ENCODE measurements at places on chromosomes 6 and 20.

DNA sequence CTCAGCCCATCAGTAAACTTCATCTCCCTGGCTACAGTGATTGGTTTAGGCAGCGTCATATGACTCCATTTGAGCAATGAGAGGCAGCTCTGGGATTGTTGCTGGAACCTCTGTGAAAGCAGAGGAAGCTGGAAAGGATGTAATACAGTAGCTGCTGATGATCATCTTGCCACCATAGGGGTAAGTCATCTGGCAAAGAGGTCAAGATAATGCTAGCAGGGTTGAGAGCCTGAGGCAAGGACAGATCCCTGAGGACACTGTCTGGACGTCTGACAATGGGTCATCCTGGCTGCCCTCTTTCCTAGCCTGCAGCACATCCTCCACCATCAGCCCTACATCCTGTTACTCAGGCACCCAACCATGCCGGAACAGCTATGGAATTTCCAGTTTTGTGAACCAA, 25.5 kb upstream of the FKBP1A start:
- DNase-seq, result no peak

DNA sequence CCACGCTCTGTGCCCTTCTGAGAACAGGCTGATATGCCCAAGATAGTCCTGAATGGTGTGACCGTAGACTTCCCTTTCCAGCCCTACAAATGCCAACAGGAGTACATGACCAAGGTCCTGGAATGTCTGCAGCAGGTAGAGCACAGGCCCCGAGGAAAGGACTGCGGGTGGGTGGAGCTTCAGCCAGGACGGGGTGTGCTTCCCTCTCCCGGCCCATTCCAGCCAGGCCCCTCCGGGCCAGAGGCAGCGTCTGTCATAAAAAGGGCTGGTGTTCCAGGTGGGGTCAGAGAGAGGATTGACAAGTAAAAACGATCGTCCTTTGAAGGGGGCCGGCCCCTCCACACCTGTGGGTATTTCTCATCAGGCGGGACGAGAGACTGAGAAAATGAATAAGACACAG, 1.3 kb downstream of the RTEL1 start:
- no peak for DNase-seq

DNA sequence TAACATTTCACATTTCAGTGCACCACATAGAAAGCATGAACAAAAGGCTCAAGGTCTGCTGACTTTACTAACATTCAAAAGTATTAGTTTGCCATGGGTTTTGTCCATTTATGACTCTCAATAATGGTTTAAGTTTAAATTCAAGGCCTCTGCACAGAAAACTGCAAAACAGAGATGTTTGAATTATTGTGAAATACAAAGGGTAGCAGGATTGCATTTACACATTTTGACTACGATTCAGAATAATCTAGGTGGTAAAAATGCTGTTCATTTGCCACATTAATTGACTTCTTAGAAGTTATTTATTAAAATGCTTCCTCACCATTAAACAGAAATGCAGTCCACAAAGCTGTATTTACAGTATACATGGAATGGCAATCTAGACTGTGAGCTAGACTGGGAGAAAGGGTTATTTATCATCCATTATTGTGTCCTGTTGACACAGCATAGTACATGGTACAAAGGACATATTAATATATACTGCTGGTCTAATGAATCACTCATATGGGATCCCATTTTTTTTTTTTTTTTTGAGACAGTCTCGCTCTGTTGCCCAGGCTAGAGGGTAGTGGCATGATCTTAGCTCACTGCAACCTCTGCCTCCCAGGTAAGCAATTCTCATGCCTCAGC, 18.0 kb downstream of the USP49 start:
- DNase-seq, result no peak

- DNase-seq, result no peak
Observed at GRCh38 chr6:10449751-10450150, 34.9 kb upstream of the TFAP2A start.

GRCh38 chr6:107447663-107448216, 11.6 kb downstream of the PDSS2 start:
- DNase-seq, result no peak

DNA sequence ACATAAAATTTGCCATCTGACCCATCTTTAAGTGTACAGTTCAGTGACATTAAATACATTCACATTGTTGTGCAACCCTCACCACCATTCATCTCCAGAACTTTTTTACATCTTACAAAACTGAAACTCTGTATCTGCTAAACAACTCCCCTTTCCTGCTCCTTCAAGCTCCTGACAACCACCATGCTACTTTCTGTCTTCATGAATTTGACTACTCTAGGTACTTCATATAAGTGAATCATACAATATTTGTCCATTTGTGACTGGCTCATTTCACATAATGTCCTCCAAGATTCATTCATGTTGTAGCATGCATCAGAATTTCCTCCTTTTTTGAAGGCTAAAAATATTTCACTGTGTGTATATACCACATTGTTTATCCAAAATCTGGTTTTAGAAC, 86.9 kb upstream of the SMLR1 start:
- DNase-seq, result no peak

GRCh38 chr6:84639396-84639795, 125.0 kb downstream of the TBX18 start:
- no peak for DNase-seq

- no peak for DNase-seq
Observed at GRCh38 chr6:63963769-63964315, 328.2 kb downstream of the PHF3 start.

GRCh38 chr6:154555073-154555677, 44.7 kb upstream of the CNKSR3 start:
- DNase-seq, result no peak

- DNase-seq, result no peak
Observed at GRCh38 chr20:24066076-24066700, 77.6 kb upstream of the GGTLC1 start.

GRCh38 chr6:141726248-141726647, 406.5 kb upstream of the GJE1 start:
- no peak for DNase-seq

- peak; percentile 67 for DNase-seq
Observed at GRCh38 chr6:34196116-34196832, 40.4 kb upstream of the HMGA1 start.

DNA sequence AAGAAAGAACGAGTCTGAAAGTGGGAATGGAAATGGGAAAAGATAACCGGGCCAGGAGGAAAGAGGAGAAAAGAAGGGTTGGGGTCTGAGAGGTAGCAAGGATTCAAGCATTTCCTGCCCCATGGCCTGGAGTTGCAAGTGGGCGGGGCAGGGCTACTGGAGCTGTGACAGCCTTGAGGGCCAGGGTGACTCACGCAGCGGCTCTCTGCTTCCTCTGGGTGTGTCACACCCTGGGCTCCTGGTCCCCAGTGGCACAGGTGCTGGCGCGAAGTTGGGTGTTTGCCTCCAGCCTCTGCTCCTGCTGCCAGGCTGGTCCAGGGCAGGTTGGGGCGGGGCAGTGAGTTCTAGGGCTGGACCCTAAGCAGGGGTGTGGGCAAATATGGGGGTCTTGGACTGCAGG, 3.3 kb upstream of the ULBP3 start:
- peak; percentile 37 for DNase-seq

- no peak for DNase-seq
Observed at GRCh38 chr20:56382696-56383095, 9.3 kb downstream of the AURKA start.

GRCh38 chr6:170038251-170038650, 252.6 kb downstream of the DLL1 start:
- no peak for DNase-seq

GRCh38 chr6:147695819-147696218, 187.3 kb downstream of the SAMD5 start:
- DNase-seq, result no peak

GRCh38 chr20:57435105-57435497, 43.9 kb downstream of the RBM38 start:
- DNase-seq, result no peak

DNA sequence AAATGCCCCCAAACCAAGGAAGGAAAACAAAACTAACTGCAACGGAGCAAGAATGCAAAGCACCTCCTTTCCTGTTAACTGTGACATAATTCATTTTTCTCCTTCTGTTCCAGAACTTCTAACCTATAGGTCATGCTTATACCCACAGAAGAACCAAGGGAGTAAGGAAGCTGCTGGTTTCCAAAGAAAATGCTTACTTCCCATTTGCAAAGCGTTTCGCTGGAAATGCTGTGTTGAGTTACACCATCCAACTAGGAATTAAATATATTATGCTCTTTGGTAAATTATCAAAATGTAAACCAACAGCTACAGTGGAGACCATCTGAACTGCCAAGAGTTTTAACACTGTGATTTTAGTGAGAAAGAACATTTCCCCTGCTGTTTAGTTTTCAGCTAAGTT, 42.9 kb downstream of the ATXN1 start:
- no peak for DNase-seq

- no peak for DNase-seq
Observed at GRCh38 chr6:16884526-16884925, 123.3 kb upstream of the ATXN1 start.

DNA sequence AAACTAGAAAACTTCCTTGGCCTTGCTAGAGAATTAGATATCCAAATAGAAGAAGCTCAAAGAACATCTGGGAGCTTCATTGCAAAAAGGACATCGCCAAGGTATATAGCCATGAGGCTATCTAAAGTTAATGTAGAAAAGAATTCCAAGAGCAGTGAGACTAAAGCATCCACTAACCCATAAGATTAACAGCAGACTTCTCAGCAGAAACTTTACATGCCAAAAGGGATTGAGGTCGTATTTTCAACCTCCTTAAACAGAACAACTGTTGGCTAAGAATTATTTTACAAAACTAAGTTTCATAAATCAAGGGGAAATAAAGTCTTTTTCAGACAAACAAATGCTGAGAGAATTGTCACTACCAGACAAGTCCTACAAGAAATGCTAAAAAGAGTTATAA, 149.1 kb upstream of the COL21A1 start:
- DNase-seq, result no peak

DNA sequence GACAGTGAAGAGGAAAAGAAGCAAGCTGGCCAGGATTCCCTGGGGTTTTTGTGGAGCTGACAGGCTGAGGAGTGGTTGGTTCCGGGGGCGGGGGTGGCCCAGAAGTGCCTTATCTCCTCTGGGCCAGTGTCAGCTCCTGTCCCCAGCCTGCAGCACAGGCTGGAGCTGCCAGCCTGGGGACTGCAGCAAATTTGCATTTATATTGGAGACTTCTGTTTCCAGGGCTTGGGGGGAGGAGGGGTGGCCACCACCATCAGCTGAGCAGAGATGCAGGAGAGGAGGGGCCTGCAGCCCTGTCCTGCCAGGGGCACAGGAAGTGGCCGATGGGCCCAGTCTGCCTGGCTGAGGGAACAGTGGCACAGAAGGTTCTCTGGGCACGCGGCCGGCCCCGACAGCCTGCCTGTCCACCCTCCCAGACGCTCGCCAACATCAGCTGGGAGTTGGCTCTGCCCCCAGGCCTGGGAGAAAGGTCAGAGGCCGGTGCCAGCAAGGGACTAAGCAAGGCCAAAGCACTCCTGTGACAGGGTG, 24.3 kb upstream of the SCRT2 start:
- DNase-seq, result no peak

Data from NAMALWA (cell line).